ENCODE measurements at places on chromosomes 7 and 10.

- no peak for DNase-seq
These were observed 3.6 kb downstream of the BHLHA15 start for GRCh38 chr7:98214811-98215321.

DNA sequence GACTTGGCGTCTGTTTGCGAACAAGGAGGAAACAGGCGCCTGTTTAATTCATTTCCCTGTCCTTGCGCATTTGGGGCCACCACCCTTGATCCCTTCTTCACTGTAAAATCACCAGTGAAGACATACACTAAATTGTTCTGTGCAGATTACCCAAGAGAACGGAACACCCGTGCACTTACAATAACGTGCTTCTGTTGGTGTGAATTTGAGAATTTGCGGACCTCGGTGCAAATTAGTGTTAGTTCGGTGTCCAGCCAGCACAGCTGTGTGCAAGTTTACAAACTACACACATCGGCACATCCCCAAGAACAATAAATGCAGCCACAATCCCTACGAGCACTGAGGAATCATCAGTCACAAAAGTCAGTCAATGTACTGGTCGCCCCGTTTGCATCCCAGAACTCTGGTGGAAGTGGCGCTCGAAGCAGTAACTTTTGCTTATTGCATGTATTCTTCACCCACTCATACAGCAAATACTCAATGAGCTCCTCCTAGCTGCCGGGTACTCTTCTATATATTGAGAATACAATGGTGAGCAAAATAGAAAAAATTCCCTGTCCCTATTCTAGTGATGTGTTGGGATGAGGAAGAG is 786 bp upstream of the CNOT4 start:
- no peak for DNase-seq

DNA sequence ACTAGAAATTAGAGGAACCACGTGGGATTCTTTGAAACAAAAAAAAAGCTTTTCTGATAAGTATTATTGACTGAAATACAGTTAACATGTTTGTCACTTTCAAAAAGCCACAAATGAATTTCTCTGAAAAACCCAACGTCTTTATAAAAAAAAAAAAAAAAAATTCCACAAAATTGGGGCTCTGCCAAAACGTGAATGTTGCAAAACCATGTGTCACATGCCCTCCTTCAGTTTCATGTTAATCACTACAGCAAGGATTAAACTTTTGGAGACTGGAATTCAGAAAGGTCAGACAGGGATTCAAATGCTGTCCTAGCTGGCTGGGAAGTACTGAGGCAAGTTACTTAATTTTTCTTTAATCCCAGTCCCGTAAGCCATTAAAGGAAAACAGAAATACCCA is 278.0 kb upstream of the KLF14 start:
- DNase-seq: no peak

- DNase-seq: no peak
These were observed 206.7 kb downstream of the KIAA1217 start for GRCh38 chr10:24415455-24416125.

DNA sequence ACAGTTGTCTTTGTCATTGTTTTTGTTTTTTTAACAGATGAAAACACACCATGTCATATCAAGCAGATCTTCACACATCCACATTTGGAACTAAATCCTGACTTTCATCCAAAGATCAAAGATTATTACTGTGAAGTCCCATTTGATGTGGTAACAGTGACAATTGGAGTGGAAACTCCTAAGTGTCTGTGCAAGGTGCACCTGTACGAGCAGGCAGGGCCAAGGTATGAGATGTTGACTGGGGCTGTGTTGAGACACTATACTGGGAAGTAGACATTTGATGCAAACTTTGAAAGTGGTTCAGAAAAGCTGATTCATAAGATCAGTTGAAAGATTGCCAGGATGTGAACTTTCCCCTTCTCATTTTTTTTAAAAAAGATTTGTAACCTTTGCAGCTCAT is 152.3 kb downstream of the CPED1 start:
- no peak for DNase-seq

DNA sequence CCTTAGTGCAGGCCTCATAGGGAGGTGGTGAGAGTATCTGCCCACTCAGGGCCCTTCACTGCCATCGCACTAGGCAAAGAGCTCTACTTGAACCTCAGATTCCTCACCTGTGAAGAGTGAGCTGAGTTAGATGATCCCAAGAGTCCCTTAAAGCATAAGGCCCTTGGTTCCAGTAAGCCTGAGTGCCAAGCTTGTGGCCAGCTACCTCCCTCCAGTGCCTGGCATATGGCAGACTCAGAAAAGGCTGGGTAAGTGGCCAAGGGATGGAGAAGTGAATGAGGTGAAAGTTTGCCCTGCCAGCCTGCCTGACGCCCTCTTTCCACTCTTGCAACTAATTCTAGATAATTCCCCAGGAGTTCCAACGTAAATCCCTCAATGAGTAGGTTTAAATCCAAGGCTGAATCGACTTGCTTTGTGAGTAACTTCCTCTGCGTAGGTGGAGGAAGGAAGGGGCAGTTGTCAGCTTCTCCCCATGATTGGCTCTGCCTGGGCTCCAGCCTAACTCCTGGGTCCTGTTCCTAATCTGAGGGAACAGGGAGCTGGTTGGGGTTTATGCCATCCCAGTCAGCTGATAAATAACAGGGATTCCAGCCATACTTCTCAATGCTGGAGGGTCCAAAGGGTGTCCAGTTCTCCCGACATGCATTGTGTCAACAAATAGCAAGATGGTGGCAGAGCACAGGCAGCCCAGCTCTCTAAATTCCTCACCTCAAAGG is 14.2 kb downstream of the DUSP5 start:
- DNase-seq: no peak

DNA sequence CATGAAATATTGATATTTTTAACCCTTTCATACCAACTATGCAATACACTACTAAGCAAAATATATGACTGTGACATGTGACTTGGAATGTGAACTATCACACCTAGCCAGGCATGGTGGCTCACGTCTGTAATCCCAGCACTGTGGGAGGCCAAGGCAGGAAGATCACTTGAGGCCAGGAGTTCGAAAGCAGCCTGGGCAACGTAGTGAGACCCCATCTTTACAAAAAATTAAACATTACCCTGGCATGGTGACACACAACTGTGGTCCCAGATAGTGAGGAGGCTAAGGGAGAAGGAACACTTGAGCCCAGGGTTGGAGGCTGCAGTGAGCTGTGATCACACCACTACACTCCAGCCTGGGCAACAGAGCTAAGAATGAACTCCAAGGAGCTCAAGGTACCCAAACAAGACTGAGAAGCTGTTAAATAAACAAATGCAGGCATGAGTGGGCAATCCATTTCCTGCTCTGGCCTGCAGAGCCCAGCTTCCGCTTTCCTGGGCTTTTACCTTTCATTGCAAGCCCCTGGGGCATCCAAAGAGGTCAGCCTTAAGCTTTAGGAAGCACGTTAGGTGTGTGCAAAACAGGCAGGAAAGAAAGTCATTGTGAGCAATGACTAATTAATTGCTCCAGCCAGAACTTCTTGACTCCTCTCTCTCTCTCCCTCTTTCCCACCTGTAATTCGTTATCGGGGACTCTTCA is 162.1 kb upstream of the FOXK1 start:
- no peak for DNase-seq

- DNase-seq: no peak
These were observed 27.1 kb downstream of the SMNDC1 start for GRCh38 chr10:110277591-110277990.

GRCh38 chr10:100303724-100304319 is 17.3 kb upstream of the BLOC1S2 start:
- DNase-seq: no peak

- DNase-seq: no peak
These were observed 30.1 kb downstream of the DENND11 start for GRCh38 chr7:141671705-141672496.

- DNase-seq: no peak
These were observed 23.5 kb downstream of the TMEM273 start for GRCh38 chr10:49164559-49165188.

- DNase-seq: no peak
These were observed 69.7 kb downstream of the CFAP46 start for GRCh38 chr10:132872658-132873057.

- peak; percentile 34 for DNase-seq
These were observed 313.3 kb upstream of the AKR1E2 start for GRCh38 chr10:4512671-4513240.

DNA sequence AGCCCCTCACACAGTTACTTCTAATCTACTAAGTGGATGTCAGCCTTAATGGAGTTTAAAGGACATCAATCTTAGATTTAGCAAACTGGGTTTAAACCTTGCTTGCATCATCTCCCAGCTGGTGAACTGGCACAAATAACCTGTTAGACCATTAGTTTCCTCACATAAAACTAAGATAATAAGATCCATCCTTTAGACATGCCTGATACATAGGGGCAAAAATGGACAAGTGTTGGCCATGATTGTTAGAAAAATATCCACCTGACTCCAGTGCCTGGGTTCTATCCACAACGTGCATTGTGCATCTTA is 439.1 kb downstream of the TNS3 start:
- DNase-seq: no peak

GRCh38 chr7:137820677-137821420 is 25.9 kb downstream of the DGKI start:
- DNase-seq: no peak

DNA sequence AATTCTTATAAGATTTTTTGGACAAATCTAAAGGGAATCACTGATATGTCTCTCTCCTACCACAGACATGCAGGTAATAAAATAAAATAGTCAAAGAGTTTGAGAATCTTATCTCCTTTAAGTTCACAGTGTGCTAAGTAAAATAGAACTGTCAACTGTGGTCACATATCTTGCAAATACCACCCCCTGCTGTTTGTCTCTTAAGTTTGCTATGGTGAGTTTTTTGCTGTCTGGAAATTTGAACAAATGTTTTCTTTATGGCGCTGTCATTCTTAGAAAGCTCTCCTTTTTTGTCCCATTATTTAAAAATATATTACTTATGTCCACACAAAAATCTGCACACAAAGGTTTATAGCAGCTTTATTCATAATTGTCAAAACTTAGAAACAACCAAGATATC is 19.6 kb downstream of the GIMAP5 start:
- DNase-seq: no peak

DNA sequence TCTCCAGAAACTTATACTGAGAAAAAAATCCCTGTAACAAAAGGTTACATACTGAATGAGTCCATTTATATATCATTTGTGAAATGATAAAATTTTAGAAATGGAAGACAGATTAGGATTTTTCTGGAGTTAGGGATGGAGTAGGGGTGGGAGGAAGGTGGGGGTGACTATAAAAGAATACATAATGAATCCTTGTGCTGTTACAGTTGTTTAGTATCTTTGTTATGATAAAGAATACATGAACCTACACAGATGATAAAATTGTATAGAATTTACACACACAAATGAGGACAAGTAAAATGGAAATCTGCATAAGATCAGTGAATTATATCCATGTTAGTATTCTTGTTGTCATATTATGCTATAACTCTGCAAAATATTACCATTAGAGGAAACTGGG is 41.7 kb upstream of the CCSER2 start:
- no peak for DNase-seq

DNA sequence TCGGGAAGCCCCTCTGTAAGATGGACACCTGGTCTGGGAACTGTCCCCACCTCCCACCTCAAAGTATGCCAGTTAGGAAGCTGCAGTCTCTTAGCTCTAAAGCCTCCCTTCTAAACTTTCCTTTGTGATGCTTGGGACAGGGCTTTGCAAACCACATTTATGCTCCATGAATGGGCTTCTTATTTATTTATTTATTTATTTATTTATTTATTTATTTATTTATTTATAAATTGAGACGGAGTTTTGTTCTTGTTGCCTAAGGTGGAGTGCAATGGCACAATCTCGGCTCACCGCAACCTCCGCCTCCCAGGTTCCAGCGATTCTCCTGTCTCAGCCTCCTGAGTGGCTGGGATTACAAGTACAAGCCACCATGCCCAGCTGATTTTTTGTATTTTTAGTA is 1009.4 kb downstream of the TYW1 start:
- no peak for DNase-seq

DNA sequence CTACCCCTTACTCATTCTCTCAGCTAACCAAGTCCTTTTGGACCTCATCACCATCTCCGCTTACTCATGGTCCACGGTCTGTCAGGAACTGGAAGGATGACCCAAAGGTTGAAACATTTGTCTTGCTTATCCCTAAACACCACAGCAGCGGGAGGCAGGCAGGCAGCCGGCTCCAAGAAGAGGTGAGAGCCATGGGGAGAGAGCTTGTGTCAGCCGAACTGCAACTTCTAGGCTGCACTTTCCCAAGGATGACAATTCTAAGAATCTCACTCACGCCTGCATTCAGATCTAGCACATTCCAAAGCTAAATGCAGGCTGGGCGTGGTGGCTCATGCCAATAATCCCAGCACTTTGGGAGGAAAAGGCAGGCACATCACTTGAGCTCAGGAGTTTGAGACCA is 86.0 kb downstream of the SPDYE5 start:
- no peak for DNase-seq

DNA sequence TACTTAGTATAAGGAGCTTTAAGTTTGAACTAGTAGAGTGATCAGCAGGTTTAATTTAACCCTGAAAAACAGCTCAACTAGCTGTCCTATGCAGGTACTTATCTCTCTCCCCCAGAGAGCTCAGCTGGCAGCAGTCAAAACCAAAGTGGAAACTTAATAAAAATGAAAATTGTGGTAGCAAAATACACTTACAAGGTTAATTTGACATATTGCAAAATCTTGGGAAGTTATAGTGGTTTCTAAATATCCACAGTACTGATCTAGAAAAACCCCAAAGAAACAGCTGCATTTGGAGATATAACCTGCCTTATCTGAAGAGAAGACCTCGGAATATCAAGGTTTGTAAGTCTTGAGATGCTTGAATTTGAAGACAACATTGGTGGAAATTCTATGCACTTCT is 269.2 kb downstream of the RNLS start:
- no peak for DNase-seq

GRCh38 chr7:15104411-15105092 is 202.0 kb upstream of the DGKB start:
- no peak for DNase-seq

- no peak for DNase-seq
These were observed 174.3 kb downstream of the NRP1 start for GRCh38 chr10:33160151-33160550.

- DNase-seq: no peak
These were observed 36.8 kb downstream of the PPIF start for GRCh38 chr10:79383974-79384606.

DNA sequence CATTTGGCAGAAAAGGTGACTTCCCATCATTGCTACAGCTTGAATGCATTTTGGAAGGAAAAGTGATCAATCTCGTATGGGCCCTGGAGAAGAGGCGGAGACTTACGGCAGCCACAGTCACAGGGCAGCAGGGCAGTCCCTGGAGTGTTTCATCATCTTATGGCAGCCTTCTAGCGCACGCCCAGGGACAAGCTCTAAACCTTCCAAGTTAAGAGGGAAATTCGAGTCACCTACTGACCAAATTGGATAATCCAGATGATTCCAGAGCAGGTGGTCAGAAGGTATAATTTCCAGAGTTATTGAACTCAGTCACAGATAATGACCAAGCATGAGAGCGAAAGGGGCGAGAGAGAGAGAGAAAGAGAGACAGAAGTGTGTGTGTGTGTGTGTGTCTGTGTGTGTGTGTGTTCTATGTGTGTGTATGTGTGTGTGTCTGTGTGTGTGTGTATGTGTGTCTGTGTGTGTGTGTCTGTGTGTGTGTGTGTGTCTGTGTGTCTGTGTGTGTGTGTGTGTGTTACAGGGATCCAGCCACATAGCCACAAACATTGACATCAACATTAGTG is 123.7 kb upstream of the ADAM12 start:
- DNase-seq: no peak
